ENCODE measurements at places on chromosomes 12 and 14.

DNA sequence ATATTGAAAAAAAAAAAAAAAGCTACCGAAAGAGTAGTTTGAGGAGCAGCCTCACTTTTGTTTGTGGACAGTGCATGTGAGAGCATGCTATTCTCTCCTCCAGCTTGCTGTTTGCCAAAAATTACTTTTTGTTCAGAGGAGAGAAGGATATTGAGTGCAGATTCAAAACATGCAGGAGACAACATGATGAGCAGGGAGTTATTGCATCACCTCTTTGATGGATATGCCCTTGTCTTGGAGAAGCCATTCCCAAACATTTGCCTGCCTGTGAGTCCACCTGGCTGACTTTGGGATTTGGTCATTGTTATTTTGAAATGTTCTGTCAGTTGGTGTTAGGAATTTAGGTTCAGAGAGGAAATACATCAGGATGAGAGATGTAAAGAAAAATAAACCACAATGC is 2.4 kb downstream of the C12orf75 start:
- no peak for DNase-seq

- DNase-seq = no peak
Observed at GRCh38 chr12:15574353-15574752, 214.8 kb downstream of the EPS8 start.

DNA sequence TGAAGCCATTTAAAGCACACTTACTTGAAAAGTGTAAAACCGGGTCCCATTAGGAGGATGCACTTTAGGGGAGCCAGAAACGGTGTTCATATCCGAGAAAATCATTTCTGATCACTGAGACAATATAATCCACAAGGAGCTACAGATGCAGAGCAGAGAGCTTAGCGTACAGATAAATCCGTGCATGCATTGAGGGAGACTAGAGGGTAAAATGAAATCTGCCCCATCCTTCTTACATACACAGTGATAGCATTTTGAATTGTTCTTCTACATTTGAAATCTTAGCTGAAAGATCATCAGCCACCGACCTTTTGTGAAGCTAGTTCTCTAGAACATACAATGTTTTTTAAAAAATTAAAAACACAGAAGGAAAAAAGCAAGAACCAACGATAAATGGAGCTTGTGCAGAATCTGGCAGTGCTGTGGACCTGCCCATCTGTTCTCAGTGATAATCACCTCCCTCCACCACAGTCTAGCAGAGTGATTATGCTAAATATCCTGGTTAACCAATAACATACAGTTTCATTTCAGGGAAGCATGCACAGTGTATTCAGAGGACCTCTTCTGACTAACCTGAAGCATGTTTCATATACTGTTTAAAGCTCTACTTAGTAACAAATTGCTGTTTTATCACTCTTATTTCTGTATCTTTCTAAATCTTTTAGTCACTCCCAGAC is 161.1 kb downstream of the PPFIA2 start:
- no peak for DNase-seq

DNA sequence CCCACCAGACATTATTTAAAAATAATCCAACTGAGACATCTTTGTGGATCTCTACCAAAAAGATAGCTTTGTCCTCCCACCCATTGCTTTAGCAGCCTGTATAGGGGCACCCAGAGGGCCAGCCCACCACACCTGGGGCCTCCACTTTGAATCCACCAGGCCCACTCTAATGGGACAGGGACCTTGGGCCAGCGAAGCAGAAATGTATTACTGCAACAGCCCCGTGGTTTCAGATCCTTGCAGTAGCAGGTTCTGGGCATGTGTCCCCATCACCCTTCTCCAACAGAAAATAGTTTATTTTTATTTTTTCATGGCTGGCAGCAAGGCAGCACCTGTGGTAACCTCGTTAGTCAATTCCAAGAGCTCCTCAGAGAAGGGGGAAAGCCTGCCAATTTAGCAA is 218.4 kb downstream of the ZFP36L1 start:
- no peak for DNase-seq

GRCh38 chr12:52598966-52599365 is 2.3 kb downstream of the KRT72 start:
- no peak for DNase-seq

GRCh38 chr12:132437252-132437932 is 52.6 kb upstream of the FBRSL1 start:
- DNase-seq = no peak

GRCh38 chr14:22598099-22598895 is at the start of gene ABHD4:
Gene ABHD4 (plus strand): TSS chr14:22598300. CDS start chr14:22598307, 7 bp downstream.
- DNase-seq = peak; percentile 75

GRCh38 chr12:7176595-7176994 is 12.9 kb upstream of the PEX5 start:
- DNase-seq = no peak

GRCh38 chr14:71452539-71452938 is 479.7 kb upstream of the RGS6 start:
- no peak for DNase-seq

GRCh38 chr12:50151047-50151687 is 16.0 kb downstream of the CERS5 start:
- DNase-seq = no peak

DNA sequence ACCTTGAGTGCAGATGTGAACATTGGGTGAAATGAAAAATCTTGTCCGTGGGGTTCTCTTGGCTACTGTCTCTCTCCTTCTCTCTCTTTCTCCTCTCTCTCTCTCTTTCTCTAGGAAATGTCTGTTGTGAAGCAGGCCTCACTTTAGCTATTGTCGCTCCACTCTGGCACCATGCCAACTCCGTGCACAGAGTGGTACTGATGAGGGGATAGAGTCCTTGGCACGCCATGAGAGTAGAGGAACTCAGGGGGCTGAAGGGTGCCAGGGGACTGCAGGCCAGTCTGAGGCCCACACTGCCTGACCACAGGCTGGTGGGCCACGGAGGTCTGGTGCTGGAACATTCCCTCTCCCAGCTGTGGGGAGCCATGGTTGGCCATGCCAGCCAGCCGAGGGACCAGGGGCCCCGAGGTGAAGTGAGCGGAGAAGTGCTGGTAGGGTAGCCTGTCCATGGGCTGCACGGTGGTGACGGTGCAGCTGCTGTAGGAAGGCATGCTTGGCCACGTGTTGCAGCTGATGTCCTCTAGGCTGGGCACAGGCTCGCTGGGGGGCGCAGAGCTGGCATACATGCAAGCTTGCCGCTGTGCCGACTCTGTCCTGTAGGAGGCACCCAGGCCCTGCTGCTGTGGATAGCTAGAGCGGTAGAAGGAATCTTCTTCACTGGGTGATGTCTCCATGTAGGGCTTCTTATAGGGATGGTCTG is 50.4 kb downstream of the TBX5 start:
- no peak for DNase-seq

DNA sequence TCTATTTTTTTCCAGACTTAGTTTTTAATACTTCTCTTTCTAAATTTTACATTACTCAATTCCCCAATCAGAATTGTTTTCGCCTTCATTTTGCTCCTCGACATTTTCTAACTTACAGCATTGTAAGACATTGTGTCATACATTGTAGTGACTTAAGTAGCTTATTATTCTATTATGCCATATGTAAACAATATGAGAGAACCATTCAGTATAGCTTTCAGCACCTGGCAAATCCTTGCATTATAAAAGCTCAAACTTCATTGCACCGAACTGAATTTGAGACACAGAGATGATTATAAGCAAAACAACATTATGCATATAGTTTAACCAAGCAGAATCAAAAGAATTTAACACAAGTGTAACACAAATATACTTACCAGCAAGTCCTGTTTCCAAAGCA is 46.8 kb downstream of the EXOC5 start:
- no peak for DNase-seq

DNA sequence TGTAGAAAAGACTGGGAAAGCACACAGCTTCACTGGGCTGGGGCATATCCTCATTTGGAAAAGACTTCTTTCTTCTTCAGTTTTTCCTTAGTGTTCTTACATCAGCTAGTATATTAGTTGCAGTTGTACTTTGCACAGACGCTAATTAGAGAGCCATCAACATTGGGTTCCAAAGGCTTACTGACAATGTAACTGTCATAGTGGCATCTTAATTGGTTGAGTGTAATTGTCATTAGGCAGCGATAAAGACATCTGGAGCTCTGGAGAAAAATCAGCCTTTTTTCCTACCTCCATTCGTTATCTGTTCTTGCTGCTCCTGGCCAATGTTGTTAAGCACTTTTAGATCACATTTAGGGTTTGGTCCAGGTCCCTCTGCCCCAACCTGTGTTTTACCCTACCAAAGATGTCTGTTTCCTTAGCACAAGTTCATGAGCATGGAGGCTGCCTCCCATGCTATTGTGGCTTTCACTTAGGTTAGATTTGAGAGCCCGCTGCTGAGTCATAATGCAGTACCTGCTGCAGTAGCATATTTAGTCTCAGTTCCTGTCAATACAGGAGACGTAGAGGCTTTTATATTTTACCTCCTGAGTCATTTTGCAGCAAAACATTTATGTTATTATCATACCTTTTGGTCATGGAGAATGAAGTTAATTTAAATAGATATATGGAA is 49.2 kb downstream of the FBXW8 start:
- no peak for DNase-seq

- no peak for DNase-seq
Observed at GRCh38 chr14:61388173-61388975, 67.0 kb downstream of the PRKCH start.

Measured in natural killer cell treated with Interleukin-12 subunit alpha and Interleukin-12 subunit beta and Interleukin-15 and Interleukin-18, amount 100 ng/mL, for 72 hours (primary cell).